Stimulated activated CD4-positive, alpha-beta T cell treated with anti-CD3 and anti-CD28 coated beads, TNF-alpha, amount 100 ng/mL, for 4 hours (primary cell): ENCODE measurements at places on chromosomes 12 and 14.

GRCh38 chr14:26128931-26129671 is 468.7 kb downstream of the NOVA1 start:
- DNase-seq: no peak

DNA sequence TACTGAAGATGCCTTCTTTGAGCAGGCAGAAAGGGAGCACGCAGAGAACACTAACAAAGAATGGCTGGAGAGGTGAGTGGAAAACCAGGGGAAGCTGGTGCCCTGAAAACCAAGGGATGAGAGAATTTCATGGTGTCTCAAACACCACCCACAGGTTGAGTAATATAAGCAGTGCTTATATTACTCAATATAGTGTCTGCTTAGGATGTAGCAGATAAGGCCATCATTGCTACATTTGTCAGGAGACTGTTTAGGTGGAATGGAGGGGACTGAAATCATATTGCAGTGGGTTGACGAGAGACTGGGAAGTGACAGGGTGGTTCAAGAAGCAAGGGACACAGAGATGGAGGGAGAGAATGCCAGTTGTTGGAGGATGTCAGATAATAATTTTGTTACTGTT is 20.6 kb downstream of the PKP2 start:
- no peak for DNase-seq

- DNase-seq: no peak
Measured at GRCh38 chr14:34350903-34351302, 111.1 kb downstream of the SPTSSA start.

- DNase-seq: no peak
Measured at GRCh38 chr12:7327918-7328317, 24.0 kb downstream of the ACSM4 start.

DNA sequence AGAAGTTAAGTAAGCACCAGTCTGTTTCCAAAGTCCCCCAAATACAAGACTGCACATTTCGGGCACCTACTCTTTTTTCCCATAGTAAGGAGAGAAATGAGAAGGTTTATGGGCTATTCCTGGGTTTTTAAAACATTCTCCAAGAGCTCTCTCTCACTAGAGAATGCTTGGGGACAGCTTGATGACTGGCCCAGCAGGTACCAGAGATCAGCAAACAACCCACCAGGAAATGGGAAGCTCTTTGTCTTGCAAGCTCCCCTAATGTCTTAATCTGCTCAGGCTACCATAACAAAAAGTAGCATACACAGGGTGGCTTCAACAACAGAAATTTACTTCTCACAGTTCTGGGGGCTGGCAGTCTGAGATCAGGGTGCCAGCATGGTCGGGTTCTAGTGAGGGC is 41.8 kb upstream of the CRY1 start:
- no peak for DNase-seq

DNA sequence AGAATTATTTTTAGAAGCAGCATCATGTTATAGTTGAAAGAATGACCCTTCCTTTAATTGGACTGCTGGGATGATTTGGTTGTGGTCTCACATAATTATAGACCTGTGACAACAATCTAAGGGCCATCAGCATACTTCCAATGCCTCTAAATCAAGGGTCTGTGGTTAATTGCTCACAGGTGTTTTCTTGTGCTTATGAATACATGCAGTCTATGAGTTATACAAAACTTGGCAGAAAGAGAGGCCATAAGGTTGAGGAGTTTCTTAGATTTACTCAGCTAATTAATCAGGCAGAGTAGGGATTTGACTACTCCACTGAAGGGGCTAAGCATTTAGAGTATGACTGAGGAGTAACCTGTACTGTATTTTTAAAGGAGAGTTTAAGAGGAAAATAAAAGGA is 37.0 kb upstream of the FRMD6 start:
- no peak for DNase-seq

GRCh38 chr12:29176941-29177340 is 27.9 kb downstream of the FAR2 start:
- DNase-seq: no peak

GRCh38 chr14:98014851-98015615 is 1217.9 kb downstream of the VRK1 start:
- DNase-seq: no peak

- no peak for DNase-seq
Measured at GRCh38 chr14:21042918-21043317, 756 bp downstream of the RNASE7 start.

- no peak for DNase-seq
Measured at GRCh38 chr14:81474685-81475324, 58.8 kb downstream of the SEL1L start.

DNA sequence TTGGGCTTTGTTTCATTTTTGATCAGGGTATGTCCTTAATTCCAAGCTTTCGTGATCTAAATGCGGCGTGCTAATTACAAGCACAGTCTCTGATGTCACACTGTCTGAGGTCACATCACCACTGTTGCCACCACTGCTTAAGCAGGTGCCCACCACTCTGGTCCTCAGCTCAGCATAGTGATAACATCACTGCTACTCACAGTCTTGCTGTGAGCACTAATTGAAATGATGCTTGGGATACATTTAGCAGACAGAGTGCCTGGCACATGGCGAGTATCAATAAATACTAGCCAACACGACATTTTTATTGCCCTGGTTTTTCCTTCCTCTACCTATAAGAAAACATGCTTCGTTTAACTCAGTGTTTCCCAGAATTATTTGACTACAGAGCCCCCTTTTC is 7.9 kb downstream of the RILPL2 start:
- DNase-seq: no peak

GRCh38 chr12:8946733-8947132 is 2.7 kb downstream of the M6PR start:
- no peak for DNase-seq

DNA sequence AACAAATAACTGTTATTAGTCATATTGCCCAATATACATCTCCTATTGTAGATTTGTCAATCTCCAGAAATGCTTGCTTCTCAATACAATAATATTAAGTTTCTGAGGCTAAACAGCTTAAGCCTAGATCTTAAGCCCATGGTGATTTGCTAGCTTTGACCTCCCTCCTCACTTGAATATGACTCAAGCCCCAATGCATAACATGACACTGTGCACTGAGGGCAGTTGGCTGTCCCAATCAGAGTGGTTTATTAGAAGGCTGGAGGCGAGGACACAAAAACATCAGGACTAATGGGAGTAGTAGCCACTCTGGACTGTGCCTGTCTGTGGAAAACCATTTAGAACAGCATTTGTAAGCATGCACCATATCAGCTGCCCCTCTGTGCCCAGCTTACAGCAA is 81.1 kb upstream of the GTF2A1 start:
- DNase-seq: no peak

DNA sequence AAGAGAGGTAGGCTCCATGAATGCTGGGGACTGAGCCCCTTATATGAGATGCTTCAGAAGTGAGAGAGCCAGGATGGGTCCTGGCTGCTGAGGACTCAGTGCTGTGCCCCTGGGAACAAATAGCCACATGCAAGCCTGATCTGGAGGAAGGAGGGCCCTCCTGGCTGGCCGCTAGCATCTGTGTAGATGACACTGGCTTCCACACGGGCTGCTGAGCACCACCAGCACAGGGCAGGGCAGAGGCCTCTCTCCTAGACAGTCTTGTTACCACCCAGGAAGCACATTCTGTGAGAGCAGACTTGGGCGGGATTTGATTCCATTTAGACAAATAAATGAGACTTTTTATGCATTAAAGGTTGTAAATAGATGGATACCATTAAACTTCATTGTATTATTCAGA is 48.0 kb downstream of the ZNF664 start:
- DNase-seq: no peak

DNA sequence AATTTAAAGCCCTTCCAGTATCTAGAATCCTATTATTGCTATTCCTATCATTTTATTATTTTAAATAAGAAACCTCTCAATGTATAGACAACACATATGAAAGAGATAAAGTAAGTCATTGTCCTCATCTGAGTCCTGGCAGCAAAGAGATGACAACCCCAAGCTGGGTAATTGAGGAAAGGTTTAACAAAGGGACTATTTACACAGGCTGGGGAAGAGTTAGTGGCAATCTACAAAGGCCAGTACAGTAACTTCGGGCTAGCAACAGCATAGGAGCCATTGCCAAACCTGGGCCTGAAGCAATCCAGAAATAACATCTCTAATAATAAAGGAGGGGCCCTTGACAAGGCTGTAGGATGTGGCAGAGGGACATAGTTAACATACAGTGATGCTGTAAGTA is 11.2 kb downstream of the PDE6H start:
- no peak for DNase-seq
